ENCODE measurements at places on chromosomes 12 and 14. TPM values are rescaled to one million over a fixed set of nuclear protein-coding genes. Genes with fewer than 3 reads are reported as not detected.

DNA sequence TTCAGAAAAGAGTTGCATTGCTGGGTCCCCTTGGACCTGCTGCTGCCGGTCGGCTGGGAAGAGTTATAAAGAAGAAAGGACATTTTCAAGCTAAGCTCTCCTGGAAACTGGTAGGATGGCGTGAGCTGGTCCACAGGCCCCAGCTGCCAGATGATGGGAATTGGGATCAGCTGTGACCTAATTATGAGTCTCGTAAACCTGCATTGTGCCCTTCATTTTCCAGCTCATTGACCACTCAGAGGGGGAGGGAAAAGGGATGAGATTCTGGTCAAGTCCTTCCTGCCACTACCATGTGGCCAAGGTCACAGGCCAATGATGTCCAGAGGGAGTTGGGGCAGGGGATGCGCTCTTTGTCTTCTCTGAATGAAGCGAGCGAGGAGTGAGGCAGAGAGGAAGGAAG lies 320.9 kb downstream of the NRXN3 start:
- DNase-seq: no peak

DNA sequence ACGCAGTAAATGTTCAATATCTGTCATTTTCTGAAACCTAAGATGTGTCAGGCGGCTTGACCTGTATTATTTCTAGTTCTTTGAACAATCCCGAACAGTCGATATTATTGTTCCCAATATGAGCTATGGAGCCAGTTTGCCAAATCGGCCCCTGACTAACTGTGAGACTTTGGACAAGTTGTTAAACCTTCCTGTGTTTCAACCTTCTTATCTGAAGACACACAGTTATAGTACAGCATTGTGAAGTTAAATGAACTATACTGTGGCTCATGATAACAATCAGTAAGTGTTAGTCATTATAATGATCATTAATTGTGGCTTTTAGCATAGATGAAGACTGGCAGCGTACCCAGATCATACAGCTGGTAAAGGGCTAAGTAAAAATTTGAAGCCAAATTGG lies 23.4 kb downstream of the DDX47 start:
- DNase-seq: no peak

GRCh38 chr14:102891556-102891955 lies 30.9 kb upstream of the AMN start:
- DNase-seq: no peak

- peak; percentile 87 for DNase-seq
These were observed 155.5 kb downstream of the PRKCH start for GRCh38 chr14:61476754-61477410.

GRCh38 chr14:89201645-89202044 lies 215.4 kb downstream of the FOXN3 start:
- DNase-seq: no peak

GRCh38 chr14:89563471-89563870 lies 146.4 kb upstream of the FOXN3 start:
- no peak for DNase-seq

The TROAP gene
- 6.9 TPM for total RNA-seq

- DNase-seq: no peak
These were observed 227.7 kb upstream of the DIO3 start for GRCh38 chr14:101333335-101334280.

DNA sequence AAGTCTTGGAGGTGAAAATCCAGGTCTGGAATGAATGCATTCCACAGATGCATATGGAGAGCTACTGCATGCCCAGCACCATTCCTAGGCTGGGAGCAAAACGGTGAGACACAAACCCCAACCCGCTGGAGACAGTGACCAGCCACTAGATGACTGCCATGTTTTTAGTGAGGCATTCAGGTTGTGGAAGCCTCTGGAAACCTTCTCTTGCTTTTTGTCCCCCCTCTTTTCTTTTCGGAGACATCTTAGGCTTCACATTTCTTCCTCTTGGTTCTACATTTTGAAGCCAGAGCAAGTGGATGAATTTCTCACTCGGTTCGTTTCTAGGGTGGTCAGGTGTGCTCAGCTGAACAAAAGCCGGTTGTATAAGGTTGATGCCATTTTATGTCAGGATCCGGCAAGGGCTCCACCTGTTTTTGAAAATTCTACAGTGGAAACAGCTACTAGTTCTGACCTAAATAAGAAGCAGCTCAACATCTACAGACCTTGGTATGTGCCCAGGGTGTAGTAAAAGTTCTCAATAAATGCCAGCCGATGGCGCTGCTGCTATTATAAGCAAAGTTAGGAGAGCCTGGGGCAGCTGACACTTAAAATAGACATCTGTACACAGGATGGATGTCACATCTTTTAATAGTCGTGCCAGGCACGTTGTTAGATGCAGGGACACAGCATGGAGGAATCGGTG lies 1.8 kb upstream of the ZNF839 start:
- DNase-seq: peak; percentile 77

- peak; percentile 7 for DNase-seq
These were observed 110.0 kb downstream of the CCDC60 start for GRCh38 chr12:119444462-119445044.

The TAS2R30 gene
- 4.3 TPM for total RNA-seq
